Sciatic nerve (tissue), 2 donors: ENCODE measurements at places on chromosomes 2 and 18. TPM values are rescaled to one million over a fixed set of nuclear protein-coding genes. Genes with fewer than 3 reads are reported as not detected.

DNA sequence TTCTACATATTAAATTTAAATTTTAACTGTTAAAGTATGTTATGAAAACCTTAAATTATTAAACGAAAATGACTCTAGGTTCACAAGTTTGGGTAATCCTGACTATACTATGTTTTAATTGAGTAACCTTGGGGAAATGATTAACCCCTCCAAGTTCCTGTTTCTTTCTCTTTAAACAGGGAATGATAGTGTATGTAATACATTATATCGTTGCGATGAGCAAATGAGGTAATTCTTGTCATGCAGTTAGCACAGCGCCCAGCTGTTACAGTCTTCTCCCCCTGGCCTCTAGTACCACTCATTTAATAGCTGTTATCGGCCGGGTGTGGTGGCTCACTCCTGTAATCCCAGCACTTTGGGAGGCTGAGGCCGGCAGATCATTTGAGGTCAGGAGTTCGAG is 80.4 kb downstream of the MTA3 start:
- DNase-seq: no peak

DNA sequence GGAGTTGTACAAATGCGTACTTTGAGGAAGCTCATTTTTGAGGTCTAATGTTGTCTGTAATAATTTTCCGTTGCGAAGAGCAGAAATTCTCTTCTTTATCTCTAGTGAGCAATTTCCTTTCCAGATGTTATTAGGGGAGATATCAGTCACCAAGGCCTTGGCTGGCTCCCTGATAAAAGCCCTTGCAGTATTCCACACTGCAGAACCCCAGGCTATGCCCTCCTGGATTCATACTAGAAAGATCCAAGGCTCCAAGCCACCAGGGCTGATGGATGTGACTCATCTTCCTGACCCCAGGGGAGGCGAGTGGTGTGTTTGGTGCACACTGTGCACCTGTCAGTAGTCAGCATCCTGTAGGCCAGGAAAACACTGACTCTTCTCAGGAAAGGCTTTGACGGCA is 34.7 kb downstream of the INO80C start:
- no peak for DNase-seq

- no peak for DNase-seq
These were observed 113.8 kb upstream of the RGPD4 start for GRCh38 chr2:107712857-107713256.

DNA sequence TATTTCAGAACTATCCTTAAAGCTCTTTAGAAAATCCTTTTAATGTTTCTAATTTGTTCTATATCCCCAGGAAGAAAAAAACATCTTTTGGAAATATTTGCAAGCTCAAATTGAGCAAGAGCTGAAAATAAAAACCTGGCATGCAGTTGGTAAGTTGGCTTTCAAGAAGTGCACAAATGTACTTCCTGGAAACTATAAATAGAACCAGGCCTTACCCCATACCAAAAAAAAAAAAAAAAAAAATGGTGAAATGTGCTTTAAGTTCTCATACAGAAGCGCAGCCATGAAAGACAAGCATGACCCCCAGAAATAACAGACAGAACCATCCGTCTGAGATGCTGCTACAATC is 178.5 kb downstream of the HDAC4 start:
- no peak for DNase-seq

DNA sequence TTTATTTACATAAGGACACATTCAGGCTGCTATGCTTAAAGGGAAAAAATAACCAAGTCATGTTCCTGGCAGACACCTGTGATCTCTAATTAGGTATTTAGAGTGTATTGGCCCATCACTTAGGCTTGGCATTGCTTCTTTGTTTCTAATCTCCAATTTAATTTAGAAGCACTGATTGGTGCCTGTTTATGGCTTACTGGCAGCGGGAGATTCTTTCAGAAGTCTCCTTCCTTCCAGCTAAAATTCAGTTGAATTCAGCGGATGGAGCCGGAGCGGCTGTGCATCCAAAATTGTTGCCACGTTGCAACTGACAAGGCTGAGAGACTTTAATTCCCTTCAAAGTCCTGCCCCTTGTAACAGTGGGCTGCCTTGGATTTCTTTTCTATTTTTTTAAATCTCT is 66.5 kb downstream of the VWA3B start:
- no peak for DNase-seq

DNA sequence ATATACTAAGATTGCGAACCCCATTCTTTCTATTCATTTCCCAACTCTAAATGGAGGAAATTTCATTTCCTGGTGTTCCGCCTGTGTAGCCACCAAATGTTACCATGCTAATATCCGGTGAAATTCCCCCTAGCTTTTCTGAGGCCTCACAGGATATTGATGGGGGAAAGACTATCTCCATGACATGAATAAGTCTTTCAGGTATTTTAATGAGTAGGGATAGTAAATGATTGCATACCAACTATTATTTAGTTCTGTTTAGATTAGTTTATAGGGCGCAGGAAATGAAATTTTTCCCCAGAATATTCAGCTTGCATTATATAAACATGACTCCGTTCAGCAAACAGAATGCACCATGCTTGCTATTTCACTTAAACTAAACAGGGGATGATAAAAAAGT is 55.4 kb downstream of the COL5A2 start:
- DNase-seq: no peak

- DNase-seq: no peak
These were observed 306.0 kb downstream of the FBXO15 start for GRCh38 chr18:73841661-73842060.

DNA sequence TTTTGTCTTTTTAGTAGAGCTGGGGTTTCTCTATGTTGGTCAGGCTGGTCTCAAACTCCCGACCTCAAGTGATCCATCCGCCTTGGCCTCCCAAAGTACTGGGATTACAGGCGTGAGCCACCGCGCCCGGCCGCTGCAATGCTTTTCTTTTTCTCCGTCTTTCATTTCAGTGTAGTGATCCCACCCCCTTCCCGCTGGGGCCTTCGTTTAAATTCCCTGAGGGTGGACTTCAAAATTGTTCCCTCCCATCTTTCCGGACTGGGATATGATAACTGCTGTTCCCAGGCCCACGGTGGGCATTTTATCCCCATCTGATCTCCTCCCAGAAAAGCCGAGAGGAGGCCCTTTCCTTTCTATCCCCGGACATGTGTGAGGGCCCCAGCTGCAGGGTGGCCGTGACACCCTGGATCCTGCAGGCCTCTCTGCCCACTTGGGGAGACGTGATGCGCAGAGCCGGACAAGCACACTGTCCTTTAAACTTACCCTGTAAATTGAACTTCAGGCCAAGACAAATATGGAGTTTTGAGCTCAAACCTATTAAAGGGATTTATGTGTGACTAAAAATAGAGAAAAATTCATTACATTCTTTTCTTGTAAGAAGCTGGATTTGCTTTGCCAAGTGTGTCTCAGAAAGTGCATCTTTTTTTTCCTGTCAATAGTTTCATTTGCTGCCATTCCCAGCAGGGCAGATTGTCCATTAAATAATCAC is 54.5 kb upstream of the AFF3 start:
- no peak for DNase-seq

DNA sequence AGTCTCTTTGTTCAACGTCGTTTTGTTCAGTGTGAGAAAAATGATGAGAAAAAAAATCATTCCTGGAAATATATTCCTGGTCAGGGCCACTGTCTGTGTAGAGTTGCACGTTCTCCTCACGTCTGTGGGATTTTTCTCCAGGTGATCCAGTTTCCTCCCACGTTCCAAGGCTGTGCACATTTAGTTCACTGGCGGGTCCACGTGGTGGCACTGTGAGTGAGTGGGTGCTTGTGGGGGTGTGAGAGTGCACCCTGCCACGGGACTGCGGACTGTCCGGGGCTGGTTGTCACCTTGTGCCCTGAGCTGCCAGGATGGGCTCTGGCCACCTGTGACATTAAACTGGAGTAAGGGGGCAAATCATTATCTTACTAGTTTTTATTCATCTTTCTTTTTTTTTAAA is 30.3 kb upstream of the ACYP2 start:
- DNase-seq: no peak

DNA sequence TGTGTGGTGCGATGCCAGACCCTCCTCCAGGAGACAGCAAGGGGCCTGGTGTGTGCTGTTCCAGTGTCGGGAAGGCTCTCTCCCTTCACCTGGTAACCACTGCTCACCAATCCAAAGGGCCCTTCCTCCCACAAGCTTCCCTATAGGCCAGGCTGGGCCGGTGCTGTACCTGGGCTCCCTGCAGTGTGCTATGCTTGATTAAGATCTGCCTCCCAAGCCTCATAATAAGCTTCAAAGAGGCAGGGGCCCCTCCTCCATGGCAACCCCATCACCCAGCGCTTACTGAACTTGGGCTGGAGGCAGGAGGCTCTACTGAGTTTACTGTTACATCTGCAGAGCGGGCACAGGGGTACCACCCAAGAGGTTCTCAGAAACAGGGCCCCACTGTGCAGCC is 4.5 kb upstream of the MAL start:
- no peak for DNase-seq

GRCh38 chr2:119897736-119898395 is 115.0 kb upstream of the EPB41L5 start:
- DNase-seq: no peak

DNA sequence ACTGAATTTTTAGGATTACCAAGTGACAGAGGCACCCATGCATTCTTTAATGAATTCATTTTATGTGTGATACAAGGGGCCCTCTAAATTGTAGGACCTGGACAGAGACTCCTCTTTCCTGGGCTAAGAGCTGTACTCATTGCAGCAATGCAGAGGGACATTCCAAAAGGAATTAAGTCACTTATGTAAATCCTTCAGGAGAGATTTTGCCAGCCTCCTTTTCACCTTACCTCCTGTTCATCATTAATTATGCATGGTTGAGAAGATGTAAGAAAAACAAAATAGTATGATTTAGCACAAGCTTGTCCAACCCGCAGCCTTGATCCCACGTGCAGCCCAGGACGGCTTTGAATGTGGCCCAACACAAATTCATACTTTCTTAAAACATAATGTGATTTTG is 84.5 kb upstream of the TANK start:
- no peak for DNase-seq

DNA sequence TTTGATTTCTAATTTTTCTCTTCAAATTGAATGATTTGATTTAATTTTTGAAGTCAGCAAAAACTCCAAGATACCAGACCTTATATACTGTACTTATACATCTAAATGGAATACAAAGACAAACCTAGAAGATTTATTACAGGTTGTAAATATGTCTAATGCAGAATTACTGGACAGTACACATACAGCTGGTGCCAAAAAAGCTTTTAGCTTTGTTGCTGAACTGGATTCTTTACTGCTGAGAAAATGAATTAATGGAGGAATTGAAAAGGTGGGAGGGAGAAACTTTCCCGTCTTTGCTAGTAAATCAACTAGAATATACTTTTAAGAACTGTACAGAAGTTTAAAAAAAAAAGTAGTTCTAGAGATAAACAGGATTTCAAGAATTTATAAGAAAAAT is 17.5 kb downstream of the C1D start:
- no peak for DNase-seq

DNA sequence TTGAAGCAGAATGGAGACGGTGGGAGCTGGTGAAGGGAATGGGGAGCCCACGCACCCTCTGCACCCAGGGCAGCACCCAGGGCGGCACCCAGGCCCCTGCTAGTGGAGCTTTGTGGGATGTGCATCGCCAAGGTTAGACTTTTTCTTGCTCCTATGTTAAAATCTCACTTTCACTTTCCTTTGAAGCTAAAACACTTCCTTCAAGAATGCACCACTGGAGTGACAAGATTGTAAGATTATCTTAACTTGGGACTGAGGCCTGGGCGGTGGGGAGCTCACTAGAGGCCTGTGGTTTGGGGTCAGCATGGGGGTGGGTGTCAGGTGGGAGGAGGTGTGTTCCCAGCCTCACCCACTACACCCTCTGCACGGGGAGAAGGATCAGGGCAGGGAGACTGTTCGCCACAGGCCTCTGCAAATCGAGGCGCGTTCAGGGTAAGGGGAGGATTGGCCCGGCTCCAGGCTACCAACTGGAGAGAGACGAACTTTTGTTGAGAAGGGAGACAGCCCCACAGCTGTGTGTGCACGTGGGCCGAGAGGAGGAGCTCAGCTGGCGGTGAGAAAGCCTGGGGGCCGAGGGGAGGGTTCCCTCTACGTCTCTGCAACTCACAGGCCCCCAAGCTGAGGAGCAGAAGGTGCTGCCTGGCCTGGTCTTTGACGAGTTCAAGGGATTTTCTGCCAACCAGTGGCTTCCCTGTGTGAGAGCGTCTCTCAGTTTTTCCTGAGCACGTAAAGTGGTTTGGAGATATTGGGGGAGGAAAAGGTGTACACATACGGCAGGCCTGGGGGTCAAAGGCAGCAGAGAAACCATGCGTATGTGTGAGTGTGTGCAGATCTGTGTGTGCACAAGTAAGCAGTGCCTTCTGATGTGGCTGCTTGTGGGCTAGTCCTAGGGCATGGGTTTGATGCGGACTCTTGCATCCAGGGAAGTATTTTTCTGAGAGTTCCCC is 147.7 kb downstream of the KLHL29 start:
- no peak for DNase-seq

- DNase-seq: no peak
These were observed 169.6 kb upstream of the NDUFV2 start for GRCh38 chr18:8932866-8933265.

GRCh38 chr18:42192251-42193248 is 237.5 kb downstream of the PIK3C3 start:
- DNase-seq: no peak

- no peak for DNase-seq
These were observed 181.7 kb downstream of the ANAPC1 start for GRCh38 chr2:111702119-111702803.

GRCh38 chr2:43634604-43635306 is 2.3 kb upstream of the PLEKHH2 start:
- no peak for DNase-seq

GRCh38 chr18:7844017-7844416 is 276.9 kb downstream of the PTPRM start:
- no peak for DNase-seq

DNA sequence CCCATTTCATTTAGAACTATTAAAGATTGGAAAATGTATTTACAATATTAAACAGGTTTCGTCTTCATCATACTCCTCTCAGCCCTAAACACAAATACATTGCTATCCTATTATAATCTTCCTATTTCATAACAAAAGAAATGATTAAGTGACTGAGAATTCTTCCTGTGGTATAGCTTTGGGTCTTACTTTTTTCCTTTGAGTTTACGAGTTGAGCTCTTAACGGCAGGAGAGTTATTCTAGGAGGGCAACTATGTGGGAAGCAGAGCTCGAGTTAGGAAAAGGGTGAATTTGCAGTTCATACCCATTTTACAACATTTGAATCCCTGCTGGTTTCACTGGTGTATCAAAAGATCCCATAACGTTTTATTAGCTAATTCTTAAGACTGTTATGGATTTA is 105.0 kb downstream of the FIGN start:
- no peak for DNase-seq

INPP5D gene
- total RNA-seq: 56.3 TPM

SP140 gene
- 4.4 TPM for total RNA-seq

TEKT4 gene
- not detected for total RNA-seq

C2orf78 gene
- total RNA-seq: not detected

UGT1A5 gene
- total RNA-seq: not detected

ARL4C gene
- 10.7 TPM for total RNA-seq

LYG2 gene
- not detected for total RNA-seq

GLI2 gene
- total RNA-seq: 14.4 TPM

CREG2 gene
- total RNA-seq: not detected

ZBTB7C gene
- total RNA-seq: 44.2 TPM

HOXD13 gene
- total RNA-seq: not detected

FER1L5 gene
- 0.71 TPM for total RNA-seq
